ENCODE measurements at places on chromosomes 5 and 9.

- no peak for DNase-seq
Observed at GRCh38 chr9:93049491-93049890, 9.0 kb upstream of the SUSD3 start.

DNA sequence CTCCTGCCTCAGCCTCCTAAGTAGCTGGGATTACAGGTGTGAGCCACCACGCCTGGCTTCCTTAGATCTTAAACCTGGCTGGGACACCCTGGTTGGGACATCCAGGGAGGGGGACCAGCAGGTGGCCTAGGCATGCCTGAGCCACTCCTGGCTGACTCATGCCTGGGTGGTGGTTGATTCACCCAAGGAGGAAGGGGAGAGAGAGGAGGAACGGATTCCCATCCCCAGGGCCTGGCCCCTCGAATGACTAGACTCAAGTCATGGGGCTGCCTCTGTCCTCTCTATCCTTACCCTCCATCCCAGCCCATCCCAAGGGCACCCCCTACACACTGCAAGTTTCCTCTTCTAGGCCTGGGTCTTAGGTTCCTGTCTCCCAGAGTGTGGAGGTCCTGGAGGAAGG, 12.7 kb downstream of the EEIG1 start:
- peak; percentile 34 for DNase-seq

DNA sequence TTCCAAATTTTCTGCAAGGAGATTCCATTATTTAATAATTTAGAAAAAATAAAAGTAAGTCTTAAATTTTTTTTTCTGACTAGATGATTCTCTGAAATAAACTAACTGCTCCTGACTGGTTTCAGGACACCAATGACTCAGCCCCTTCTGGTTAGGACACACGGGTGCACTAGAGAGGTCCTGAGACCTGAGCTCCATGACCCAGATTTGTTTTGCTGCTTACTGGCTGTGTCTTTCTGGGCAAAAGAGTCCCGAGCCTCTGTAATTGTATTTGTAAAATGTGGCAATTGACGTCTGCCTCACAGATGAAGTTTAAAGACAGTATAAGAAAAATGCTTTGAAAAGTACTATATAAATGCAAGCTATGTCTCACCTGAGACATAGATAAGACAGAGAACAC, 89.1 kb downstream of the SLC24A2 start:
- peak; percentile 4 for DNase-seq

DNA sequence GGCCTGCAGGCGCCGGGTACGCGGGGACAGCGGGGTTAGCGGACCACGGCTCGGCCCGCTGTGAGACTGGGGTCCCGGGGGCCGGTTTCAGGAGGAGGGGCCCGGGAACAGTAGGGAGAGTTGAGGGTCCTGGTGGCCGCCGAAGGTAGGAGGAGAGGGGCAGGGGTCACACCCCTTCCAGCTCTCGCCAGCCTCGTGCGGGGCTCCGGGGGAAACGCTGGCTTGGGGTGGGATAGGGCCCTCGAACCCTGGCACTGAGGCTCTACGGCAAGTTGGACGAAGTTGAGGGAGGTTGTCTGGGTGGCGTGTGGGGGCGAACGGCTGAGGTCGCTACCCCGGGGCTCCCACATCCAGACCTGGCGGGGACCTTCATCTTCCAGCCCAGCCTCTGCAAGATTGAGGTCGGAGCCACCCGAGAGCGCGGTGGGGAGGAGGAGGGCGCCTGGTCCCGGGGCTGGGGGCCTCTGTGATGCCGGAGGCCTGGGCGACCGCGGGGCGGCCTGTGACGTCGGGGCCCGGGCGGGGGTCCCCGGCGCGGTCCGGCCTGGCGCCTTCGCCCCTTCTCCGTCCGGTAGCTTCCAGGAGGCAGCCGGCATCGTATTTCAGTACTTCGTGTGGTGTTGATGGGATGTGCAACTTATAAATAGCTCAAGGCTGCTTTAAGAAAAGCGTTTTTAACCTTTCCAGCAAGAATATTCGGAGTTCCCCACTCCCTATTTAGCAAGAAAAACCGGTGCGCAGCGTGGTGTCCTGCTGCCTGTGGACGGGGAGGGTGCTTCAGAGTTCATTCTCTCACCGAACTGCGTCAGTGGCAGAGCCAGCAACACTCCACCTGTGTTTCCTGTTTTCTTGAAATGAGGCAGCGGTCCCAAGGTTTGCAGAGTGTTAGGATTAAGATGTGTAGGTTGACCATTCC, 902 bp downstream of the HABP4 start:
- peak; percentile 45 for DNase-seq

GRCh38 chr9:89745601-89746376, 141.0 kb downstream of the GADD45G start:
- no peak for DNase-seq

DNA sequence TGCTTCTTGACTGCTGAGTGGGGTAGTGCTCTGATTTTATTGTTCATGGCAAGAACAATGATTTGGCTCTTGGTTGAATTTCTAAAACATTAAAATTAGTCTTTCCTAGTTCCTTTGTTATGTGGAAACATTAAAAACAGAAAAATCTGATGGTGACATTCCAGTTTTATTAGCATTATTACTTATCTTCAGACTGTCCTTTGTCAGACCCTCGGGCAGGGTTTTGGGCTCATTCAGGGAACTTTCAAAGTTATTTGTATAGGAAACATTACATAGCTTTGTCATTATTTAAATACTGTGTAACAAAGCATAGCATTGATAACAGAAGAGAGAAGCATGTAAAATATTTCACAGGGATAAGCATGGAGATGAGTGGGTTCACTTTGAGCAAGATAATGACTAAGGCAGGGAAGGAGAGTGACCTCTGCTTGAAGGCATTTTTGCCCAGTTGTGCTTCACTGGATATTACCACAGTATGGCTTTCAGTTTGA, 119.9 kb downstream of the KDM4C start:
- no peak for DNase-seq

DNA sequence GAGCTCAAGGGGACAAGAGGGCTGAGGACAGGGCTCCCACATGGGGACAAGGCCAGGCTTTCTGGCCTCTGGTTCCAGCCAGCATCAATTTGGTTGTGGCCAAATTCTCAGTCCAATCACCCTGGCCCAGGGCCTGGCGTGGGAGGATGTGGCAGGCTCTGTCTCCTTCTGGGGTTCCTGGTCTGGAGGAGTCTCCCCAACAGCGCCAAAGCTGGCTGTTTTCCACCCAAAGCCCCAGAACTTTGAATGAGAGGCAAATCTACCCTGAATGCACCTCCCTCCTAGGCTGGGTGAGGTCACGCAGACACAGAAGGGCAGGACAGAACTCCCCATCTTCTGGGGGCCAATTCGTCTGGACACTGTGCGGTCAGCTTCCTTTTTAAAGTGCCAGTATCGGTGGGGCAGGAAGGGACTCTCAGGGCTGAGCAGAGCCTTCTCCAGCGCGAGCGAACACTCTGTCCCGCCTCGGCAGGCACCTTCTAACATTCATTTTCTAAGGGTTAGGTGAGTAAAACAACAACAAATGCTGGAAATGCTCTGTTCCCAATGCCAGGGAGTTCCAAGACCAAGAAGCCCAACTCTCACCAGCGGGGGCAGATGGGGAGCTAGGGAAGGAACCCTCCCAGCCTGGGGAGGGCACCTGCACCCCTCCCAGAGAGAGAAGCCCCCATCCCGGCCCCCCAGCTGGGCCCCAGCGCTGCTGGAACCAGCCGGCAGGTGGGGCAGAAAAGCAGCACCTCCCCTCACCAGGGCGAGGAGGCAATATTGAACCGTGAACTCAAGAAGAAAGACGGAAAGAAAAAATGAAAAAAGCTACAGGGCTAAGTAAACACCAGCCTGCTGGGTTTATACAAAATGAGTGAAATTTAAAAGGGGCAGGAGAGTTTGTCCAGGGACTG, 3.7 kb upstream of the DPM2 start:
- DNase-seq, result no peak

- no peak for DNase-seq
Observed at GRCh38 chr9:16642421-16643109, 227.9 kb downstream of the BNC2 start.

DNA sequence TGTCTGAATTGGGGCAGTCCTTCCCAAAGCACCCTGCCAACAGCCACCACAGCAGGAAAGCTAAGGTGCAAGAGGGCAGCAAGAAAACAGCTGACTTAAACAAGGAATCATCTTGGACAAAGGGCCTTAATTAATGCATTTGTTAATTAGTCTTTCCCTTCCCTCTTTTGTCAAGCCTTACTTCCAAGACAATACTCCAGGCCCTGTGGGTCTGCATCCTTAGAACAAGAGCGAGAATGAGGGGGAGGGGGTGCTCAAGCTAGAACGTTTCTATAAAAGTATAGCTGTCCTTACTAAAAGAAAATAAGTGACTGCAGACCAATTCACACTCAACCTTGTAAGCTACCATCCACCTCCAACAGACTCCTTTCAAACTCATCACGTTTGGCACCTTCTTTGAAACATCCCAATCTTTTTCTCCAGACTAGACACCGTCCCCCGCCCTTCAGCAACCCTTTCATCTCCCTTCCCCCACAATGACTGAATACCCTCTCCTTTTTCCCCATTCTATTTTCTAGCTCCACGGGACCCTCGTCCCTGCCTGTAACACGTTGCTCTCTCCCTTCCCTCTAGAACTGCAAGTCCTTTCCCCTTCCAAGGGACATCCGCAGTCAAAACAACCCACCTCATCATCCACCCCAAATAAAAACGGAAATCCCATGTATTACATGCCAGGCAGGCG, 85.7 kb upstream of the RNF38 start:
- DNase-seq, result no peak

GRCh38 chr5:14281746-14282181, 138.6 kb downstream of the TRIO start:
- peak; percentile 22 for DNase-seq

GRCh38 chr5:93039888-93040287, 541.1 kb downstream of the NR2F1-AS1 start:
- no peak for DNase-seq

DNA sequence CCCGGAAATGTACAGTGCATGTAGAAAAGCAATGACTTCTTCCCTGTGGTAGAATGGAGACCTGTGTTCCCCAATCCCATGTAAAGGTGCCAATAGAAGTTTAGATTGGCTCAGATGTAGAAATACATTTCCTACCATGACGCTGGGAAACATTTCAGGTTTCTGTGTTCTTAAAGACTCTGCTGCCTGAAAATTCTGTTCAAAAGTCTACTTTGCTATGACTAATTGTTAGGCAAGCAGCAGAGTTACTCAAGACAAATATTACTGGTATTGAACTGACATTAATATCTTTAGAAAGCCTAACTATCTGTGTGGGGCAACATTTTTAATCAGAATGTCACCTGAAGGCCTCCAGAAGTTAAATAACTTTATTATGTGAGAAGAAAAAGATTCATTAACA, 75.5 kb upstream of the ELL2 start:
- no peak for DNase-seq

- DNase-seq, result no peak
Observed at GRCh38 chr5:172127581-172127980, 60.4 kb downstream of the STK10 start.

GRCh38 chr5:116415182-116415581, 159.4 kb downstream of the SEMA6A start:
- DNase-seq, result no peak

DNA sequence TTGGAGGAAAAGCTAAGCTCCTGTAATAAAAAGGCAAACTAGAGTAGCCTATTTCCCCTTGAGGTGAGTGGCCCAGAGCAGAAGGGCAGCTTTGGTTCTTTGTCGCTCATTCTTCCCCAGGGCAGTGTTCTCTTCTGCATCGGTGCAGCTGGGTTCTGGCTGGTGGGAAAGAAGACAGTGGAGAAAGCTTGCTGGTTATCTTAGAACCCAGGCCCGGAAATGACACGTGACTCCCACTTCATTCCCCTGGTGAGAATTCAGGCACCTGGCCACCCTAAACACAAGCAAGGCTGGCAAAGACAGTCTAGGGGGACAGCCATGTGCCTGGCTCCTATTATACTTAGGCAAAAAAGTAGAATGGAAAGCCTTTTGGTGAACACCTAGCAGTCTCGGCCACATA, 32.5 kb upstream of the GSN start:
- DNase-seq, result no peak

DNA sequence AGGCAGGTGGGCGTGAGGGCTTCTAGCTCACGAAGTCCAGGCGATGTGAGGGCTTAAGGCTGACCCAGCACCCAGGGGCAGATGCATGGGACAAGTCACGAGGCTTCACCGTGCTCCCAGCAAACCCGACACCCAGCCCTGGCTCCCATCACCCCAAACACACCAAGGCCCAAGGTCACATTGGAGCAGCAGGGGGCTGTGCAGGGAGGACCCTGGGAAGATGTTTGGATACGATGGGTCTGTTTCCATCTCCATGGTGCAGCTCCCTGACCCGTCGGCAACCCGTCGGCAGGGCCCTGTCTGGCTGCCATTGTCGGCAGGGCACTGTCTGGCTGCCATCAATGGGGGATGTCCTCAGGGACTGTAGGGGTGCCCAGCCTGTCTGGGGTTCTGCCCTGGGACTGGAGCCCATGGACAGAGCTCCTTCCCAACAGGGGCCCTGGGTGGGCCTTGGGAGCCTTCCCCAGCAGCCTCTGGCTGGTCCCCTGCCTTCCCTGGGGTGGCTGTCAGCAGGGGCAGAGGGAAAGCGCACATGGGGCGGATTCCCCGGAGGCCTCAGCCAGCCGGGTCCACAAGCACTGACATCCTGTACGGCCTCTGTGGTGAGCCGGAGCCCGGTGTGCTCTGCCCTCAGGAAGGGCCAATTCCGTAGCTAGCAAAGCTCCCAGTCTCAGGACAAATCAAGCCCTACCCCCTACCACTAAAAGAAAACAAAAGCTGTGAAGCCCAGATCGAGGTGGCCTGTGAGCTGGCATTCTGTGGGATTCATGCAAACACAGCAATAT, 47.1 kb downstream of the NACC2 start:
- DNase-seq, result no peak

DNA sequence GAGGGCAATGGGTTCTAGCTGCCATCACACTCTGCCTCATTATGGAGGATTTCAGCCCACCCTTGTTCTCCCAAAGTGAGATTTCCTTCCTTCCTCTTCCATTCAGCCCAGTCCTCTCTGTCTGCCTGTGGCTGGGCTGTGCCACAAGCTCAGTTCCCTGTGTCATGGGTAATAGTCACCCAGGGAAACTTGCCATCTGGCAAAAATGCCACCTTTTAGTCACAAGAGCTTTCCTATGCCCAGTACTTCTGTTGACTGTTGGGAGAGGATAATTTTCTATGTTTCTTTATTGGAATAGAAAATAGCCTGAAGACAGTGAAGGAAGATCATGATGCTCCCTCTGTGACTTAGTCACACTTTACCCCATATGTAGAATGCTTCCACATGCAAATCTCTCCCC, 71.4 kb downstream of the TLR4 start:
- DNase-seq, result no peak

- DNase-seq, result no peak
Observed at GRCh38 chr9:2615497-2615896, 6.1 kb upstream of the VLDLR start.

GRCh38 chr9:128099231-128099931, 28.1 kb downstream of the PTGES2 start:
- DNase-seq, result no peak

- DNase-seq, result no peak
Observed at GRCh38 chr5:163542771-163543170, 37.4 kb downstream of the MAT2B start.

GRCh38 chr9:87392086-87392485, 105.6 kb upstream of the DAPK1 start:
- DNase-seq, result no peak

GRCh38 chr5:38751103-38751502, 94.7 kb upstream of the OSMR start:
- no peak for DNase-seq
